ENCODE measurements at places on chromosomes 2 and 18.

GRCh38 chr2:127029350-127030051 is 77.5 kb downstream of the BIN1 start:
- DNase-seq: no peak

- no peak for DNase-seq
These were observed 93.7 kb downstream of the RBMS1 start for GRCh38 chr2:160399880-160400279.

GRCh38 chr18:74947417-74947816 is 261.5 kb downstream of the PTGR3 start:
- DNase-seq: no peak

GRCh38 chr2:220224691-220225543 is 597.5 kb downstream of the SLC4A3 start:
- peak; percentile 63 for DNase-seq

GRCh38 chr2:118779362-118779761 is 68.1 kb downstream of the EN1 start:
- DNase-seq: no peak
